Stimulated activated CD4-positive, alpha-beta T cell treated with anti-CD3 and anti-CD28 coated beads, Interleukin-1b, Interleukin-23, amount 100 ng/mL, for 1 hour (primary cell): ENCODE measurements at places on chromosomes 6 and 20.

- no peak for DNase-seq
Observed at GRCh38 chr20:45350217-45350616, 2.0 kb upstream of the SDC4 start.

- no peak for DNase-seq
Observed at GRCh38 chr6:47047479-47048407, 5.6 kb upstream of the ADGRF1 start.

DNA sequence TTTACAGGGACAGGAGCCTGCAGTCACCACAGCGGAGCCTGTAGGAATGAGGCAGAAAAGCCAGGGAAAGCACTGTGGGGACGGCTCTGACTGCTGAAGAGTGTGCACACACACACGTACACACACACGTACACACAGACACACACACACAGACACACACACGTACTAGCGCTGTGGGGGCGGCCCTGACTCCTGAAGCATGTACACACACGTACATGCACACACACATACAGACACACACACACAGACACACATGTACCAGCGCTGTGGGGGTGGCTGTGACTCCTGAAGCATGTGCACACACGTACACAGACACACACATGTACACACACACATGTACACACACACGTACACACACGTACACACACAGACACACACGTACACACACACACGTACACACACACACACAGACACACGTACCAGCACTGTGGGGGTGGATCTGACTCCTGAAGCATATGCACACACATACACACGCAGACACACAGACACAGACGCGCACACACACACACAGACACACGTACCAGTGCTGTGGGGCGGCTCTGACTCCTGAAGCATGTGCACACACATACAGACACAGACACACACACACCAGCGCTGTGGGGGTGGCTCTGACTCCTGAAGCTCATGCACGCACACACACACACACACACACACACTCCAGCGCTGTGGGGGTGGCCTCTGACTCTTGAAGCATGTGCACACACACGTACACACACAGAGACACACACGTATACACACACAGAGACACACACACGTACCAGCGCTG lies 127.3 kb downstream of the DLL1 start:
- DNase-seq, result no peak

- DNase-seq, result no peak
Observed at GRCh38 chr20:33894798-33895197, 83.7 kb downstream of the CHMP4B start.

GRCh38 chr6:21524201-21524600 lies 69.3 kb upstream of the SOX4 start:
- no peak for DNase-seq

- DNase-seq, result no peak
Observed at GRCh38 chr6:116355796-116356195, 15.0 kb upstream of the DSE start.
